Activated naive CD4-positive, alpha-beta T cell (primary cell): ENCODE measurements at places on chromosomes 2 and 18.

DNA sequence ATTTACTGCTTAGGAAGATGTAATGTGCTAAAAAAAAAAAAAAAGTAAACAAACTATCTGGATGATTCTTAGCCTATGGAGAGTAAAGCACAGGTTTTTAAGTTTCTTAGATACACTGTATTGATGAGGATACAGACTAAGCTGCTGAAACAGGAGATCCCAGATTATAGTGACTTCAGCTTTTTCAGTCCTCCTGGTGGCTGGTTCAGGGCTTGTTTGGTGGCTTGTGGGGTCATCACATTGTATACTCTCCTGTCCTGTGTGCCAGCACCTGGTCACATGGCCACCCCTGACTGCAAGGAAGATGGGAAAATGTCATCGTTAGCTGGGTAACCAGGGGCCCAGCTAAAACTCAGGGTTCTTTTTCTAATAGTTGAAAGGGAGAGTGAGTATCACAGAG lies 31.4 kb downstream of the RAB31 start:
- no peak for DNase-seq

DNA sequence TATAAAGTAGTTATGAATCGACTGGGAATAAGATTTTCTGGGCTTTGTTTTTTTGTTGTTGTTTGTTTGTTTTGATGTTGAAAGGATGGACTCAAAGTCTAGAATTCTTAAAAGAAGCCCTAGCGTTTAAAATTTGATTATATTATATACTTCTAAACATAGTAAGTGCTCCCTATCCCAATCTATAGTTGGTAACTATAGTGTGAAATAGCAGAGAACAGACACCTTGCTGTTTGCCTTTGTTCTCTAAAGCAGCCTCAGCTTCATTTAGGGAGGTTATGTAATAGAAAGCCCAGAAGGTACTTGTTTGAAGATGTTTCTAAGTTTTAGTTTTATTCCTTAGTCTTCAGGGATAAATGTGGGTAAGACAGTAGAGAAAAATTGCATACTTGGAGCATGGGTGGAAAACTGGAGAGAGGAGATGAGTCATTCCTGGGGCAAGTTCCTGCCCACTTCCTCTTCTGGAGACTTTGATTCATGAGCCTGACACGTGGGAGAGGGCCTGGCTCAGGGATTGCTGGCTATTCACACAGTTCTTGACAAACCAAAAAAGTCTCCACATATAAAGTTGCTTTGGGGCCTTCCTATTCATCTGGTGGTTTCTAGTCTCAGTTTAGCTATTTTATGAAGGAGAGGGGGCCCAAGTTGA lies 131.9 kb downstream of the MYO1B start:
- no peak for DNase-seq

DNA sequence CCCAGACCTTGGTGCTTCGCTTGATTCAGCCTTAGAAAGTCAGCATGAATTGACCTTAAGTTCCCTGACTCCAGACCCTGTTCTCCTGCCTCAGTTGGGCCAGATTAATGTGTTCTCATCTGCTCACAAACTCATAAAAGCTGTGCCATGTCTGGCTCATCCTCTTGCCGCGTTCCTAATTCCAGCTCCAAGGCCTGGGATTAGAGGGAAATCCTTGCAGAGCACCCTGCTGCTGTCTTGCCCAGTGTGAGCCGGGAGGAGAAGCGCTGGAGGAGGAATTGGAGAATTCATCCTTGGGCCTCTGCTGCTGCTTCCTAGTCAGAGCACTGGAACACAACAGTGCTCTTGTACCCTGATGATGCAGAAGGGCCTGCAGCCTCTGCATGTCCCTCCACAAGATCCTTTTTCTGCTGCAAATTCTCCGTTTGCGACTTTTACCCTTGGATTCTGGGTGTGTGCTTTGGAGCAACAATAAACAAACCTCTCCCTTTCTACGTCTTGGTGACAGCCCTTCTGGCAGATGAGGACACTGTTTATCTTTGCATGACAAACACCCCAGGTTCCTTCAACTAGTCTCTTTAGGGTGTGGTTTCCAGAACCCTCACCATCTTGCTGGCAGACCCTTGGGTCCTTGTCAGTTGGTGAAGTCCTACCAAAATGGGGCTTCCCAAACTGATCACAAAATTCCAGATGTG lies 46.9 kb upstream of the CNGA3 start:
- no peak for DNase-seq

DNA sequence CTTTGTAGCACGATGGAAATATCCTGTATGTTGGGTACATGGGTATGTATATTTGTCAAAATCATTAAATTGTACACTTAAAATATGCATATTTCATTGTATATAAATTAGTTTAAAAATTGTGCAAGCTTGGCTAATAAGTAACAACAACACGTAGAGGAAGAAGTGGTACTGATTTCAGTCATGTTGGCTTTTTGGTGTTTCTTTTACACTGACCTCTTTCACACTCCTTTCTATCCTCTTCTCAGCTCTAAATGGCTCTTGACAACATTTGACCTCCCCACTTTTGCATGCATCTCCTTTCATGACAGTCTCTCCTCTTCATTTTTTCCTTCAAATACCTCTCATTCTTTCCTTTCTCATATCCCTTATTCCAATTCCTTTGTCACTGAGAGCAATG lies 801.4 kb upstream of the ZEB2 start:
- DNase-seq, result no peak
